Suprapubic skin (tissue), 4 donors: ENCODE measurements at places on chromosomes 7 and 10.

DNA sequence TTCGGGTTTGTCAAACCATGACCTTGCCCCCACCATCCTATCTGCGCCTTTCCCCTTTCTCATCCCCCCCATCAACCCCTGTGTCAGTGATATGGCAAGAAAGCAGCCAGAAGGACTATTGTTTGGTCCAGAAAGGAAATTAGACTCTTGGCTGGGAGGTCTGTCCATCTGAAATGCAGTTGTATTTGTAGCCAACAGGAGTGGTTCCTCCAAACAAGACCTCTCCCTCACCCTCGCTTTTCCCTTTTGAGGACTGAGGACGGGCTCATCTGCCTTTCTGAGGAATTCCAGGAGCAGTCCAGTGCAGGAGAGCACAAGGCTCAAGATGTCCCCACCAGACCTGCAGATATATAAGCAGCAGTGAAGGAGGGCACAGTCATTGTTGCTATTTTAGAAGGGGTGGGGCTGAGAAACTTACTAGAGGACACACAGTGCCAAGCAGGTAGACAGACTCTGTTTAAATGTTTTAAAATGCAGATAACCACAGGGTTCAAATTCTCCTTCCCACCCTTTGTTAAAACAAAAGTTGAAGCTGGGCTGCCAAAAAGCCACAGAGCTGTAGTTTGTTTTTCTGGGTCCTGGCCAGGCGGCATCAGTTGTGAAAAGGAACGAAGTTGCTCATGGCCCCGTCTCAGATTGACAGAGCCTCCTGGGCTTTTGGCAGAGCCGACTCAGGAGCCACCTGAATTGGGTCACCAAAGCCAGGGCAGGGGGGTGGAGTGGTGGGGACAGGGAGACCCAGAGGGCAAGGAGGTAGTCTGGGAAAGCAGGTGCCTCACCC is 37.3 kb downstream of the CYP17A1 start:
- DNase-seq, result no peak

- DNase-seq, result no peak
Observed at GRCh38 chr7:146528581-146528980, 412.0 kb downstream of the CNTNAP2 start.

DNA sequence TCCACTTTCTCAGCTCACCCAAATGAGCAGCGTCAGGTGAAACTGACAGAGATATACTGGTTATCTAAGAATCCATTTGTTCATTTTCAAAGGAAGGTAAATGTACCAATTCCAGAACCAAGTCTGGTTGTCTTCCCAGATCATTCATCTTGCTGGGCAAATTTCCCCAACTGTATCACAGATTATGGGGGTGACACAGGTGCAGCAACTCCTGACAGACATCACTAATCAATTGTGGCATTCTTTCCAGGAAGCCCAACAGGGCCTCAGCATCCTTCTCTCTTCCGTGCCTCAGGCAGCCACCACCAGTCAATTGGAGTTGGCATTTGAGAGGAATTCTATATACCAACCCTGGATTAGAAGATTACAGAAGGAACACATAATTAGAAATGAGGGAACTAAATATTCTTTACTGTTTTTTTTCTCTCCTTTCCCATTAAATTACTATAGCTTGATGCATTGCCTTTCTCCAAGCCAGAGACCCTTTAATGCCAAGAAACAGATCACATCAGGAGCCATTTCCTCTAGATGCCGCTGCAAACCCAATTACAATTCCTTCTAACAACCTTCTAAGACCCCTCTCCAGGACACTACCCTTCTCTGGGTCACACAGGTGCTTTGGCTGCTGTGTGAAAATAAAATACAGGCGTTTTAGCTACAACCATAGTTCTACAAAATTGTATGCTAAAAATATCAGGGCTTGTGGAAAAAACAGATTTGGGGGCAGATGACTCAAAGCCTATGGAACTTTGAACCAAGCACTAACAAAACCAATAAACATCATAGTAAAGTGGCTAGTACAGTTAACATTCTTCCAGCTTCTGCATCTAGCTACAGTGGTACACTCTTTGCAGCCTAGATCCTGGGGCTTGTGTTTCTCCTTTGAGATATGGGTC is 291.6 kb downstream of the RNLS start:
- no peak for DNase-seq

GRCh38 chr10:64798297-64798696 is 1277.1 kb downstream of the REEP3 start:
- no peak for DNase-seq

DNA sequence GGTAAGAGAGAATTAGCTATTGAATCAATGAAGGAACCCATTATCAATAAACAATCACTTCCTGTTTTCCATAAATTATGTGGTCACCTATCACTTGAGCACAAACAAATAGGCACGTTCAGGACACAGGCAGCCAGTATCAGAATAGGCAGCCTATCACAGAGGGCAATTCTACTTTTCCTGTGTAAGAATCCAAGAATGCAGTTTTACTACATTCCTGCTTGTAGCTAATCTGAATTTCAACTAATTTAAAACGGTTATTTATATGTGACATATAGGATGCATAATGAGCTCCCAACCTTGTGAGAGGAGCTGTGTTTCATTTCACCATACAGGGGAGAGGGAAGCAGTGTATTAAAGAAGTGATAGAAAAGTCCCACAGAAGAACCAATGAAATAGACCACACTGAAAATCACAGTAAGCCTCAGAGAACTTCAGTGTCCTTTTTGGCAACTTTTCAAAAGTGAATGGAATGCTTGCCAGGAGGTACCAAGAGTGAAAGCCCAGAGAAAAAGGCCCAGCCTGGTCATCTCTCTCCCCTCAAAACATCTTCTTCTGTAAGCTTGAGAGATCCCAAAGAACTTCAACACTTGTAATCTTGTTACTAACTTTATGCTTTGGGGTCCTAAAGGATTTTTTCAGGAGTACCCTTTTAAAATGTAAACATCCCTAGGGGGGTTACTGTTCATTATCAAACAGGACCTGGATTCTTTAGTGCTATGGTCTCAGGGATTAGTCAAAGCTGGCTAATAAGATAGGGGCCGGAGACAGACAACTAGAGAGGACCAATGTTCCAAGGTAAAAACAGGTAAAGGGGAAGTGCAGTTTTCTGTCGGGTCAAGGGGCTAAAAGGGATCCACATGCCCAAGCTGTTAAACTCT is 1.3 kb downstream of the IMMP2L start:
- DNase-seq, result no peak

DNA sequence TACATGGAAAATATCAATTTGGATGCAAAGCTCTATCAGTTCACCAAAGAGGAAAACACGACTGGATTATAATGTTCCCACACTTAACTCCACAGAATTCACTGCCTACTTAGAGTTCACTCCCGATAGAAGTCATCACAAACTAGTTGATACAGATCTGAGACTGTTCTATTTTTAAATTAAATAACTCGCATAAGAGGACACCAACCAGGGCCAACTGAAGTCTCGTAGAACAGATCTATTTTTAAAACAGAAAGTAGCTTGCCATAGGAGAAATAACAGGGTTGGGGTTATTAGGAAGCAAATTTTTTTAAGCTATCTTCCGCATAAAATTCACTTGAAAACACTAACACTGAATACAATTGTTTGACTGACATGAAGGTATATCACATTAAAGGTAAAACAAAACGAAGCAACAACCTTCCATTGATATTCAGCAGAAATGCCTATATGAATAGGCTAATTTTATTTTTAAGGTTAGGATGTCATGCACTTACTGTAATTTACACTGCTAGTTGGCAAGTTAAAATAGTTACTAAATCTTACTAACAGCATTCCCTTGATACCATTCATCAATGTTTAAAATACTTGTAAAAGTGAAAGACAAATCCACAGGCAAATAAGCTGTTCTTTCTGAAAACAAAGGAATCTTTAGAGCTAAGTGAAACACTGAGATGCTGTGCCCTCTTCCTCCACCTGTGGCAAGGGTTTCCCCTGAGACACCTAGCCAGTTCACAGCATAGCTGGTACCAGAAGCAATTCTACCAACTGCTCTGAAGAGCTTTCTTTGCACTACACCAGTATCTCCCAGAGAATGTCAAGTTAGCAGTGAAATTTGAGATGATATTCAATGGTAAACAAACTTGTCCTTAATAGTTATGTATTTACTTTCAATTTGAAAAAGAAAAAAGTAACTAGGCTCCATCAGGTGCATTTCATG is 186.7 kb upstream of the ANK3 start:
- DNase-seq, result no peak

- DNase-seq, result no peak
Observed at GRCh38 chr7:143171697-143172096, 11.5 kb upstream of the TAS2R39 start.

GRCh38 chr10:32437334-32437733 is 8.6 kb upstream of the CCDC7 start:
- DNase-seq, result no peak

DNA sequence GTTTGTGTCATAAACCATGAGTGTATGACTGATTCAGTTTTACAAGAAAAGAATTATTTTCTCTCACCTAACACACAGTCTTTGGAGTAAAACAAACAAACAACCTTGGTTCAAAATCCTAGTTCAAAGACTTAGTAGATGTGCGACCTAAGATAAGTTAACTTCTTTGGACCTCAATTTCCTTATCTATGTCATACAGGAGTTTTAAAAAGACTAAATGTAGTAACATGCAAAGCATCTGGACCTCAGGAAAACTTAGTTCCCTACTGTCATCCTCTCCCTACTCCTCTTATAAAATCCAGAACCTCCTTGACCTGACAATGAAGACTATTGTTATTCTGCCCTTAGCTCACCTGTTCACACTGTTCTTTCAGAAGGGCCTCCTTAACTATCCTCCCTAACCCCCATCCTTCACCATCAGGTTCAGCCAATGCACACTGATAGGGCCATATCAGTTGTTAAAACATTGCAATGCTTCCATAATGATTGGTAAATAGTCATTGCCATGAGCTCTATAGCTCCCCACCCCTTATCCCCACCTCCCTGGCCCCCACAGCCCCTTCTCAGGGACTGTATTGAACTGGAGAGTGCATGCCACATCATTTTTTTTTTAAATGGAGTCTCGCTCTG is 28.8 kb upstream of the CCNJ start:
- DNase-seq, result no peak

GRCh38 chr7:98284335-98285036 is 3.0 kb downstream of the BRI3 start:
- DNase-seq, result no peak

GRCh38 chr7:88104732-88105131 is 115.1 kb downstream of the SRI start:
- no peak for DNase-seq

DNA sequence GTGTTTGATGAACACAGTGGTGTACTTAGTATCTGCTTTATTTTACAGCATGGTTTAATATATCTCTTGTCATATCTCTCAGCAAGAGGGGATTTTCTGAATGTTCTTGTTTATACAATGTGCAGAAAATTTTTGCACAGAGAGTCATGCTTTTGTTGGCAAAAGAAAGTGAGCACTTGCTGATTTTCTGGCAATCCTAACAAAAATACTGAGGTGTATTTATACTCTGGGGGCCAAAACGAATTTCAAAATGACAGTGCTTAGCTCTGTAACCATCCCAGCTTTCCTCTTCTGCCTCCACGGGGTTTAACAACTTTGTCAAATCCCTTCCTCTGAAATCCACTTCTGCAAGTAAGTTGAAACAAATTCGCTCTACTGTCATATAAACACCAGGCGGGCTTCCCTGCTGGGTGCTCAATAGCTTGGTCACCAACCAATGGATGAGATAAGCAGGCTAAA is 169.2 kb downstream of the NOC3L start:
- DNase-seq, result no peak

DNA sequence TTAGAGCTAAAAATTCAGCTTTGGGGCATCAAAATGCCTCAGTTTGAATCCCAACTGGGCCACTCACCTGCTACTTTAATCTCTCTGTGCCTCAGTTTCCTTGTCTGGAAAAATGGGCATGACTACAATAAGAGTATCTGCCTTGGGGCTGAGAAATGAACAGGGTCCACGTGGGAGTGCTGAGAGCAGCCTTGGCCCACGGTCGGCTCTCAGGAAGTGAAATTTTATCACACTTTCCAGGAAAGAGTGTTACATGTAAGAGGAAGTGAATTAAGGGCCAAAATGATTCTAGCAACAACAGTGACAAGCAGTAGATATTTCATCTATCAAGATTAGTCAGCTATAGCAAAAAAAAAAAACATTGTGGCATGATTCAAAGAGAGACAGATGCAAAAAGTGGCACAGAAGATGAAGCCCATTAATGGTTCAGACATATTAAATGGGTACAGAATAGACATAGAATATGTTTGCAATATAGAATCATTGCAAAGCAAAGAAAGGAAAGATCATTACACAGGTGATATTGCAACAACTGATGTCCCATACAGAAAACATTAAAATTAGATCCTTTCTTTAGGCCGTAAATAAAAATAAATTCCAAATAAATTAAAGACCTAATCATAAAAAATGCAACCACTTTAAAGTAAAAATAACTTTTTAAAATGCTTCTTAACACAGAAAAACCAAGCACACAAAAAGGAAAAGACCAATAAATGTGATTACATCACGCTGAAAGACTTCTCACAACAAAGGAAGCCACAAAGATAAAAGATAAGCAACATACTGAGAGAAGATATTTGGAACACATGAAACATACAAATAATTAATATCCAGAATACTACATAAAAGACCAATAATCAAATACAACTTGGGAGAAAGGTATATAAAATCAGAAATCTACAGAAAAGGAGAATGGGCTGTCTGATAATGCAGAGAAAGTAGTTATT is 4.3 kb downstream of the TMEM273 start:
- no peak for DNase-seq

DNA sequence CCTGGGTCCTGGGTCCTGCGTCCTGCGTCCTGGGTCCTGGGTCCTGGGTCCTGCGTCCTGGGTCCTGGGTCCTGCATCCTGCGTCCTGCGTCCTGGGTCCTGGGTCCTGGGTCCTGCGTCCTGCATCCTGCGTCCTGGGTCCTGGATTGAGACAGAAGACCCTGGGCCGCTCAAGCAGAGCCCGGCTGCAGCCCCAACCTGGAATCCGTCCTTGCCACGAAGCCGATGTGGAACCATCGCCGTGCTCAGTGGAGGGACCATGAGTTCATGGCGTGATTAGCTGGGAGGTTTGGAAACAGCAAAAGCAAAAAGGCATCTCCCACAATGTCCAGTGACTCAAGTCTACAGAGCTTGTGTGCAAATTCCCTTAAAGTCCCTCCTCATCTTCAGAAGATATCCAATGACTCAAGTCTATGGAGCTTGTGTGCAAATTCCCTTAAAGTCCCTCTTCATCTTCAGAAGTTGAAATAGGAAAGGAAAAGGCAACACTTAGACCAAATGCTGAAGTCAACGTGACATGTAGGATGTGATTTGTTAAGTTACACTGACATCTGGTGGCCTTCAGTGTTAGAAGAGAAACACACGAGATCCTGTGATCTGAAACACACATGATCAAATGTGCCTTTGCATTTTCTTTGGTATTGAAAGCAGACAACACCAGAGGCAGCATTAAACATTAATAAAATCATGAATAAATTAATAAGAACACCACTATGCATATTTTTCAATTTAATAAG is 179.9 kb downstream of the PTPRN2 start:
- no peak for DNase-seq

- DNase-seq, result no peak
Observed at GRCh38 chr7:39691821-39692220, 68.4 kb downstream of the RALA start.

- no peak for DNase-seq
Observed at GRCh38 chr10:31071232-31072005, 39.8 kb upstream of the ZNF438 start.

GRCh38 chr10:33716501-33717267 is 382.2 kb upstream of the NRP1 start:
- DNase-seq, result no peak

- DNase-seq, result no peak
Observed at GRCh38 chr10:124476043-124476725, 14.6 kb downstream of the LHPP start.

- no peak for DNase-seq
Observed at GRCh38 chr7:55206235-55207029, 158.7 kb upstream of the LANCL2 start.

GRCh38 chr7:55254596-55255495 is 110.3 kb upstream of the LANCL2 start:
- DNase-seq, result peak; percentile 90
